Stimulated activated naive CD8-positive, alpha-beta T cell treated with anti-CD3 and anti-CD28 coated beads, Interleukin-15, amount 100 ng/mL, for 72 hours (primary cell): ENCODE measurements at places on chromosomes 16 and 17.

- DNase-seq, result no peak
Measured at GRCh38 chr16:48820379-48820778, 210.4 kb upstream of the N4BP1 start.

DNA sequence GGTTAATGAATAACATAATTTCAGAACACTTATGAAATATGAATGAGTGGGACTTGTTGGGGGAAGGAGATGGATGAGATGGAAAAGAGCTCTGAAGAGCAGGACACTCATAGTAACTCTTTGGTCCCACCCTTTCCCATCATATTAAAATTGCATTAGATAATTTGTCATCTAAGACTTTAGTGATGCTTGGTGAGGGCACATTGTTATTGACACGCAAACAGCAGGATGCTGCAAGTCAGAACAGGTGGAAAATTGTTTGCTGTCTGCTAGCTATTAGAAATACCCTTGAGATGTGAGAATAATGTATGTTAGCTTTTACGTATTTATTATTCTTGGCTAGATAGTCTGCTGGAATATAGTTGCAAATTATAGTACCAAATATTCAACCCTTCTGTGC is 75.7 kb downstream of the TANC2 start:
- DNase-seq, result no peak

- no peak for DNase-seq
Measured at GRCh38 chr17:78366109-78366848, 6.4 kb upstream of the SOCS3 start.

GRCh38 chr17:60036796-60037677 is 41.7 kb downstream of the HEATR6 start:
- DNase-seq, result peak; percentile 58

- DNase-seq, result no peak
Measured at GRCh38 chr16:2904922-2905240, 6.8 kb upstream of the FLYWCH1 start.

DNA sequence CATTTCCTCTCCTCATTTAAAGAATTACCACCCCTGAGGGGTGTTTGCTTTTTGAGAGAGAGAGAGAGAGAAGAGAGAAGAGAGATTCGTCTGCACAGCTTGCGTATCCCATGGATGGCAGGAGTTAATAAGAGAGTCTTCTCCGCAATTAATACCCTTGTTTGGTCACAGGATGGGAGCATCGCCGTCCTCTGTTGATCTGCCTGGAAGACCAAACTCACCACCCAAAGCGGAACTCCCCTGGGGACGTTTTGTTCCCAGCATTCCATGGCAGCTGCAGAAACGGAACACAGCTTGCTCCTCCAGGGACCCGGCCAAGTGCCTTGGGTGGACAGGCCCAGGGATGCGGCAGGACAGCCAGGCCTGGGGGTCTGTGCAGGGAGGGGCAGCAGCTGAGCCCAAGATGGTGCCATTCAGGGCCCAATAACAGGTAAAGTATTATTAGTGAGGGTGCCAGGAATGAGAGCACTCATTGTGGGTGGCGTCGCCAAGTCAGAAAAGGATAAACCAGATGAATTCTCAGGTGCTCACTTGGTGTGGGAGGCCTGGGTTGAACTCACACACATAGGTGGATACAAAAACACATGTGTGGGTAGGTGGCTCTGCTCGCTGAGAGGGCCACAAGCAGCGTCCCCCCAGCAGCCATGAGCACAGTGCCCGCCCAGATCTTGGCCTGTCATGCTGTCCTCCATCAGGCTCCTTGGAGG is 83.1 kb downstream of the NT5M start:
- no peak for DNase-seq

- no peak for DNase-seq
Measured at GRCh38 chr16:2238838-2239675, 2.8 kb downstream of the DNASE1L2 start.

DNA sequence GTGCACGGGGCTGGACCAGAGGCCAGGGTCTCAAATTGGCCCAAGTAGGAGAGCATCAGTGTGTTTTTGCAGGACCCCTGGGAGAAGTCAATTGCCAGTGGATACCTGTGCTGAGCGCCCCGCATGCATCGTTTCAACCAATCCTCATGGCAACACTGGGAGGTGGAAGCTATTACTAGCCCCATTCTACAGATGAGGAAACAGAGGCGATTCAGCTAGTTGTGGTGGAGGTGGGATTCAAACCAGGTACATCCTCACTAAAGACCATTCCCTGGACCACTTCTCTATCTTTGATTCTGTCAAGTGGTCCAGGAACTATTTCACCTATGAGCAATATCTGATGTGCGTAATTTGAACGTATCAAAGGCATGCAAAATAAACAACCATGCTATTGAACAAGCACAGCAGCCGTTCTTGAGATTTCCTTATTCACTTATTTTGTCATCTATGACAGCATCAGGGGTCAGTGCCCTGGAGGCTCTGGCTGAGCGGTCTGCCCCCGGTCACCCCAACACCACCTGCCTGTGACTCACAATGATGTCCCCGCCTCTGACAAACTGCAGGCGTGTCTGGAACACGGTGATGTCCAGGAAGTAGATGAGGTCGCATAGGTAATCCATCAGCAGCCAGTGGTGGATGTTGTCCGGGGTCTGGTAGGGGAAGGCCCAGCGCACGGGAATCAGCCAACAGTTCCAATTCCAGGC is 54.0 kb downstream of the CNGB1 start:
- DNase-seq, result no peak

- no peak for DNase-seq
Measured at GRCh38 chr17:29664743-29665480, 42.2 kb upstream of the CORO6 start.
